Sigmoid colon (tissue), 7 donors: ENCODE measurements at places on chromosomes 12 and 14. TPM values are rescaled to one million over a fixed set of nuclear protein-coding genes. Genes with fewer than 3 reads are reported as not detected.

GRCh38 chr12:23560611-23561010 is 388.9 kb downstream of the SOX5 start:
- no peak for DNase-seq

DNA sequence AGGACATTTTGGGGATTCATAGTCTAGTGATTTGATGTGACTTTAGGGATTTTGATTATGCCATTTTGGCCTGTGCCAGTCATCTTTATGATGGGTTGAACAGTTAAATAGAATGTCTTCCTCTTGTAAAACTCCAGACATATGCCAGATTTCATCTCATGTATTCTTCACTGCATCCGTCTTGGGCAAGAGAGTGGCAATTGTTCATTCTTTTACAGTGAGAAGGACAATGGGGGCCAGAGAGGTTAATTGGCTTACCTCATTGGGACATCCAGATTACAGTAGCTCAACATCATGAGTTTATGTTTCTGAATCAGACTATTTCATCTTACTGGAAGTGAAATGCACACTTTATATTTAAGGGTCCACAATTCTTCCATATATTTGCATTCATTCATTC is 108.2 kb upstream of the SLC38A2 start:
- DNase-seq = no peak

- no peak for DNase-seq
Observed at GRCh38 chr14:34920339-34920738, 45.2 kb upstream of the BAZ1A start.

DNA sequence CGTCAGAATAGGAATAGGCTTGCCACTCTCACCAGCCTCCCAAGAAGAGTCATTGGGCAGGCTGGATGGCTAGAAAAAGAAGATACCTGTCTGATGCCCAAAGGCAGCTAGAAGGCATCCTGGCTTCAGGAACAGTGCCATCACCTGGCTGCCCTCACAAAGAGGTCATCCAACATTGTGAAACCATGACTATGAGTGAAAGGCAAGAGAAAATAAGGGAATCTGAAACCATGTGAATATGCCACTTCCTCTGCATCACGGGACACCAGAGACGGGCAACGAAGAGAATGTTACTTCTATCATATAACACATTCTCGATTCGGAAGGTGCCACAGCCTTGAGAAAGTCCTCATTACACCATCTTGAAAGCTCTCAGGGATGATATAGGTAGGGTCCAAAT is 182.0 kb downstream of the DAD1 start:
- DNase-seq = no peak

- no peak for DNase-seq
Observed at GRCh38 chr14:70832561-70833305, 23.4 kb upstream of the MAP3K9 start.

The TROAP gene
- not detected for total RNA-seq

The SLC8A3 gene
- total RNA-seq = 0.82 TPM

The CLEC1B gene
- not detected for total RNA-seq
